Tibial nerve (tissue), 4 donors: ENCODE measurements at places on chromosomes 2 and 18.

GRCh38 chr2:11582612-11582861 lies 48.7 kb downstream of the GREB1 start:
- no peak for DNase-seq

- no peak for DNase-seq
Measured at GRCh38 chr2:126429103-126429502, 226.9 kb upstream of the GYPC start.

DNA sequence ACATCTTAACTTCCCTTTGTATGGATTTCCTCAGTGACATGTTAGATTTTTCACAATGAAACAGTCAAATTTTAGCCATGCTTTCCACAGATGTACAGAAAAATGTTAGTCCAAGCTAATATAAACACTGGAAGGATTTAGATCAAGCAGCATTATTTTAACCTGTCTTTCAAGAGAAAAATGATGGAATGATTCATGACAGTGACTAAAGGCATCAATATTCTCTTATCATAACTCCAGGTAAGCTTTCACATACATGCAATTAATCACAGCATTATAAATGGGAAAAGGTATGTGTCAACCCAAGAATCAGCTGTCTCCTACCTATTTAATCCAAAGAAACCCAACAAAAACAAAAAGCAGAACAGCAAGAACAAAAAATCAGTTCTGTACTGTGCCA lies 92.7 kb downstream of the NCKAP5 start:
- DNase-seq, result no peak

- DNase-seq, result no peak
Measured at GRCh38 chr2:171584001-171584400, 61.7 kb downstream of the CYBRD1 start.

- DNase-seq, result no peak
Measured at GRCh38 chr2:233082931-233083755, 23.0 kb downstream of the INPP5D start.

DNA sequence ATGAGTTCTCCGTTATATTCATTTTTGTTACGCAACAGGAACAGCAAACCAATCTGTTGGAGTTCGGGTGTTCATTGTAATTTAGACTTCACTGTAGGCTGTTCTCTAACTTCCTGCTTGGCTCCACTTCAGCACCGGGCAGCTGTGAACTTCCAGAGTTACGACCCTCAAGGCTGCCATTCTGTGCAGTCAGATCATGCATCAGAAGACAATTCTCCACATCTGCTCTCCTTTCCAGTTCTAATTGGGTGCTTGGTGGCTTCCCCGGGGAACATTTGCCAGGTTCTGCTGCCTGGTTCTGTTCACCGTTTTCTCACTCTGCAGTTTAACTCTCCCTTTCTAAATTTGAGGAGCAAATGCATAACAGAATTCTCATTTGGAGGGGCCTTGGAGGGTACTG lies 237.7 kb downstream of the NYAP2 start:
- DNase-seq, result no peak

- DNase-seq, result no peak
Measured at GRCh38 chr2:126534478-126534877, 121.5 kb upstream of the GYPC start.

DNA sequence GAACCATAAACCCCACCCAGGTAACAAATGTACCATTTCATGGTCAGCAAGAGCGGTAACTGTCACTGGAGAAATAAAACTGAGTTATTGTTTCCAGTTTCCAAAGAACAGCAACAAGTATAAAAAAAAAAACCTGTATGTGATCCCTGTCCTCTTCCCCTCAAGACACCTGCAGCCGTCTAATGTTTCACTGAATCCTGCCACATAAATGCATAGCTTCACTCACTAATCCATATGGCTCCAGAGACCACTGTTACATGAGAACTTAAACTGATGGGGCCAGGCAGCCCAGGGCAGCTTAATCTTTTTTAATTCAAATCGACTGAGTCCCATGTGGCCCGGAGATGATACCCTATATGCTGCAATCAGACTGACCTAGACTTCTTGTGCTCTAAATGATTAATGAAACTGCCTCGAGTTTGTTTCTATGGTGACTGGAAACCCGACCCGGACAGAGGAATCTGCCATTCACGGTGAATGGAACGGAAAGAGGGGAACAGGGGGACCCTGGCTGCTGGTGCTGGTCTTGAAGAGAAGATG lies 60.9 kb upstream of the SIX2 start:
- DNase-seq, result no peak

DNA sequence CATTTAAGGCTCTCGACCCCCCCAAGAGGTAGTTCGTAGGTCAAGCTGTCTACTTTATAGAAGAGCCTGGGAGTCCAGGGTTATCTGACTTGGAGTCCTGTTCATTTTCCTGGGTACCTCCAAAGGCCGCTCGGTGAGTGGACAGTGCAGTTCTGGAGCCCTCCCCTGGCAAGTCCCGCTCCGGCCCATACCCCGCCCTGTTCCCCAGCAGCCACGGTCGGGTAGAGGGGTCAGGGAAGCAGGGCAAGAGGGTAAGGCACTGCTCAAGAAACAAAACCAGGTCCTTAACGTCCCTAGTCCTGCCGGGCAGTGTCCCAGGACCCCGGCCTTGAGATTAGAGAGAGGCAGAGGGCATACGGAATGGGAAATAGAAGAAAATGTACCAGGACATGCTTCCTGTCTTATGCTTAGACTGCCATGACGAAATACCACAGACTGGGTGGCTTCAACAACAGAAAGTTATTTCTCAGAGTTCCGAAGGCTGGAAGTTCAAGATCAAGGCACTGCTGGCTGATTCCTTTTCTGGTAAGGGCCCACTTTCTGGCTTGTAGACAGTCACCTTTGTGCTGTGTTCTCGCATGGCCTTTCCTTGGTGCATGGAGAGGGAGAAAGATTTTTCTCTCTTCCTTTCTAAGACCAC lies 5.4 kb upstream of the HPCAL1 start:
- no peak for DNase-seq

- no peak for DNase-seq
Measured at GRCh38 chr2:17036361-17036760, 370.7 kb upstream of the CYRIA start.

- DNase-seq, result peak; percentile 64
Measured at GRCh38 chr18:49178736-49179135, 228.0 kb upstream of the SMAD7 start.

GRCh38 chr2:107627164-107627563 lies 199.5 kb upstream of the RGPD4 start:
- no peak for DNase-seq

- DNase-seq, result no peak
Measured at GRCh38 chr2:113192459-113193100, 18.8 kb downstream of the PSD4 start.

GRCh38 chr18:11724781-11725180 lies 35.7 kb downstream of the GNAL start:
- no peak for DNase-seq

DNA sequence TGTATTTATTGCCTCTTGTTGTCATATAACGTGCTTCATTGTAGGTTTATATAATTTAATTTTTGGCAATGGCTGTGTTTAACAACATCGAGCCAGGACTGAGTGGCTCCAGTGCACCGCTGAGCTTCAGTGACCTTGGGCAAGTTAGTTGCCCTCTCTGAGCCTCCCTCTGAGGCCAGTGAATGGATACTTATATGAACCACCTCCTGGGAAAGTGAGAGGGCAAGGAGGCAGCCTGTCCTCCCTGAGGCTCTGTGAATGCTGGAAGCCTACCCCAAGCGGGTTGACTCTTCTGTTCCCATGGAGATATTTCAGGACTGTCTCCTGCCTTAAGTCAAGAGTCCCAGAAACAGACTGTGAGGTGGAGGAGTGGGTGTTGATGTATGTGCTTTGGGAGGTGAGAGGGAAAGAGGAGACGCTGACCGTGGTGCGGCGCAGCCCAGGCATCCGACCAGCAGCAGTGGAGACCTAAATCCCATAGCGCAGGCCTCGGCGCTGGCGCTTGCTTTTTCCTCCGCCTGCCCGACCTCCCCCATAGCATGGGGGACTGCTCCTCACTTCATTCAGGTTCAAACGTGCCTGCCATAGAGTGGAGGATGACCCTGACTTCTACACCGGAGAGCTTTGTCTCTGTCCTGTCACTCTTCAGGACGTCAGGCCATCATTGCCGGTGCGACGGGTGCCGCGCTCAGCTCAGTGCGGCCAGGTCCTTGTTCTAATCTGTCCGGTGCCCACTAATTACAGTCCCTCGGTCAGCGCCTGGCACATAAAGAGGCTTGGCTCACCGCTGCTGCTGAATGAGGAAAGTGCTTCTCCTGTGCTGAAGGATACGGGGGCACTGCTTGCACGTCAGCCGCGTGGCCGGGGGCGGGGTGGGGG lies 167.3 kb upstream of the HS6ST1 start:
- DNase-seq, result no peak

DNA sequence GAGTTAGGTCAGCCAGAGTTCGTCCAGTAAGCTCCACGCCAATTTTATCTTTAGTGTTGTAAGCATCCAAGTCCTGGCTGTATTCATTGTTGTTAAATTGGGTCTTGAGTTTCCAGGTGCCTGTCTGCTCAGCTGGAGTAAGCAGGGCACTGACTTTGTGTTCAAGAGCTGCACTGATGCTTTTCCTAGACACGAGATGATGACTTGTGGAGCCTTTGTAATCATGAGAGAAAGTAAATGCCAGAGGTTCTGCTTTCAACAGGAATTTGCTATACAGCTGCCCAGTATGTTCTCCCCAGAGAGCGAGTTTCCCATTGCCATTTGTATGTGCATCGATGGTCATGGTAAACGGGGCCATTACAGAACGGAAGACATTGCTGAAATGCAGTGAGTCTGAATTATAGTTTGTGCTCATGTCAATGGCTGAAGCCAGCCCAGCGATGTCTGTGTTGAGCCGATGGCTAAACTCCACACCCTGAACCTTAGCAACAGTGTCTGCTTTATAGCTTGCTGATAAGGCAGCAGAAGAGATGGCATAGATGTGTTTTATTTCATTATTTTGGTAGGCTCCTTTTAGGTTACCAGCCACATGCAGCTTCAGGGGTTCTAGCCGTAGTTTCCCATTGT lies 32.9 kb downstream of the APOB start:
- DNase-seq, result no peak

DNA sequence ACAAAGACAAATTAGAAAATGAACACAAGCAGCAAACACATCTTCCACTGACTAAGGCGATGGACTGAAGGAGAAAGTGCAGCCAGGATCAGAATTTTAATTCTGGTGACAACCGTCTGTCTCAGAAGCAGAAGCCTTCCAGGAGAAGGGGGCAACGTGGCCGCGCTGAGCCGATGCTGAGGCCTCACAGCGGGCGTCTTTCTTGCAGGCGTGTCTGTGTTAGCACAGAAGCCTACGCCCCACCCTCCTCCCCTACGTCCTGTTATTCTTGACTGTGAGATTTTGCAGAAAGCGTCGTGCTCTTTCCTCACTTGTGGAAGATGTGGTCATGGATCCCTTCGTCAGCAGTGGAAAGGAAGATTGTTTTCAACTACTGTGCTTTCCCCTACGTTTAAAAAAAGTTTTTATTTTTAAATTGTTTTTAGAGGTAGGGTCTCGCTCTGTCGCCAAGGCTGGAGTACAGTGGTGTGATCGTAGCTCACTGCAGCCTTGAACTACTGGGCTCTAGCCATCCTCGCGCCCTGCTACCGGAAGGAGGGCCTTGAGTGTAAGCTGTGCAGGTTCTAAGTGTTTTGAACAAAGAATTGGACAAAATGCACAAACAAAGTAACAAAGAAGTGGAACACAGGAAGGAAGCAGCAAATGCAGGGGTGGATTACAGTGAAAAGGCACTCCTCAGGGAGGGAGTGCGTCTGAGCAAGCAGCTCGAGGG lies 422.0 kb downstream of the GALR1 start:
- DNase-seq, result no peak

DNA sequence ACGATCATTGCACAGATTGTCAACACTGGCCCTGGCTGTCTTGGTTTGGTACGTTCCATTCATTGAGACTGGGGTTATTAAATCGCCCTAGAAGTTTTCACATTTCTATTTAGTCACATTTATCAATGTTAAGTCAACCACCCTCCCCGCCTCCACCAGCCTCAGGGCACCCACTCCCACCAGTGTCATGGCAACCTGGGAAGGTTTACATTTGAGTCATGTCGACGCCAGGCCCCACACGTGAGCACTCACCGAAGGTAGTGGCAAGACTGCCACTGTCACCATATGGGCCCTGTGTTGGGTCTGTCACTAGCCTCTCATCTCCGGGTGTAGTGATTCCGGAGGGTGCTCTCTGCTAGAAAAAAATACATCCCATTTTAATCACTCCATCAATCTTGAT lies 194.2 kb downstream of the TWIST2 start:
- no peak for DNase-seq

DNA sequence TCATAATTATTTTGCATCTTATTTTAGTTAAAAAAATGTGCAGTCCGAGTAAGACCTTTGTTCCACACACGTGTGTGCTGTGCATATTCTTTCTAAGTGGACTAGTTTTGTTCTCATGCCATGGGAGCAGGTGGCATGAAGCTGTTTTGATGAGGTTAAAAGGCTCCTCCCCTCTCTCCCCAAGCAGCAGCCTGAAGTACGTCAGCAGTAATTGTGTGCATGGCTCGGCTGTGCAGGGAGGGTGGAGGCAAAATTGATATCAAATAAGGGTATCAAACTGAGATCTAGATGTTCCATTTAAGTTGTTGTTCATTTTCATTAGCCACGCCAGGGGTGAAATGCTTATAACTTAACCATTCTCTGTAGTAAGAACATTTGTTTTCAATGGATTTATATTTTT lies at the start of gene NYAP2:
NYAP2 (plus strand) TSS at position 207 of the 400 bp plus-strand sequence. CDS start 9,171 bp downstream, outside the sequence.
- DNase-seq, result no peak

- DNase-seq, result no peak
Measured at GRCh38 chr2:208366215-208367127, 40.1 kb upstream of the PTH2R start.

DNA sequence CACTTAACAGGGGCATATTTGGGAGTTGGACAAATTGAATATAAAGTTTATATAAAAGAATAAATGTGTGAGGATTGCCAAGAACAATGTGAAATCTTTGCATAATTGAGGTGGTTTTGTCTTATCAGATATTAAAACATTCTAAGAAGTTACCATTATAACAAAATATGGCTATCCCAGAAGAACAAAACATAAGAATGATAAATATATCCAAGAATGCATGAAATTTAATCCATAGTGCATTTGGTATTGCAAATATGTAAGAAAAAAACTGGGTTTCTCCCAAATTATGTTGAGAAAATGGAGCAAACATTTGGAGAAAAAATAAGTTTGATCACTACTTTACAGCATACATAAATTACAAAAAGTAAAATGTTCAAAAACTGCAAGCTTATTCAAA lies 562.4 kb downstream of the RNF144A start:
- no peak for DNase-seq
